M059J (cell line): ENCODE measurements at places on chromosomes 6 and 20.

- DNase-seq = no peak
These were observed 173.1 kb downstream of the CLVS2 start for GRCh38 chr6:123168892-123169773.

DNA sequence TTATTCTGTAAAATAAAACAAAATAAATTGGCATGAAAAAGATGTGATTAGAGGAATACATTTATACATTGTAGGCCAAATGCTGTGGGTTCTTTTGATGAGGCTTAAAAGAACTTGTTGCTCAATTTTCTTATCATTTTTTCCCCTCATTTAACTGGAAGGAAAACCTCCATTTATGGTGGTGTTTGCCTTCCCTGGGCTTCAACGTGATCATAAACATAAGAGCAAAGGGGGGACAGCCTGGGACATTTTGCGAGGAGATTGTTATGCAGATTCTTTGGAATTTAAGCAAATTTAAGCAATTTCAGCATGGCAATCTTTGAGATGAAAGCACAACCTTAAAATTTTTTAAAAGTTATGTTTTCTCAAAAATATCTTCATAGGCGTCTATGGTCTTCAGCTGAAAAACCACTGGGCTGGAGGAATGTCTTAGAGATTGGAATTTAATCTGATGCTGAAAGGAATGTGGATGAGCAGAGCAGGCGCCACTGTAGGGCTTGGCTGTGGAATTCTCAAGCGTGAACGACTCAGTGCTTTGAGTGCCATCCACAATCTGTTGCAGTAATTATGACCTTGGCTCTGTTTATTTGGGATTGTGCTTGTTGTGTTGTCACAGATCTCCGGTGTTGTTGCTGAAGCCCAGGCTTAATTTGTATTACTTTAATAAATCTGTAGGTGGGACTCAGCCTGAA is 149.4 kb upstream of the MLIP start:
- DNase-seq = peak; percentile 71

GRCh38 chr20:10721137-10721896 is 47.5 kb upstream of the JAG1 start:
- peak; percentile 20 for DNase-seq

DNA sequence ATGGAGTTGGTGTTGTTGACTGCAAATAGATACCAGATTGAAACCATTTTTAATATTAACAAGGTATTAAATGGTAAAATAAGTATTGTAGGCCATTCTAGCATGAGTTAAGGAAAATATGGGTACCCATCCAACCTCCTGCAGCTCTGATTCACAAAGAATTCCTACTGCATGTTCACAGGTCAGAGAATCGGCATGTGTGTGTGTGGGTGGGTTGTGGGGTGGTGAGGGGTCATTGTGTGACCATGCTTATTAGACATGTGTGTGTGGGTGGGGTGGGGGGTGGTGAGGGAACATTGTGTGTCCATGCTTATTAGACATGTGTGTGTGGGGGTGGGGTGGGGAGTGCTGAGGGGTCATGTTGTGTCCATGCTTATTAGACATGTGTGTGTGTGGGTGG is 3.2 kb downstream of the IYD start:
- no peak for DNase-seq

DNA sequence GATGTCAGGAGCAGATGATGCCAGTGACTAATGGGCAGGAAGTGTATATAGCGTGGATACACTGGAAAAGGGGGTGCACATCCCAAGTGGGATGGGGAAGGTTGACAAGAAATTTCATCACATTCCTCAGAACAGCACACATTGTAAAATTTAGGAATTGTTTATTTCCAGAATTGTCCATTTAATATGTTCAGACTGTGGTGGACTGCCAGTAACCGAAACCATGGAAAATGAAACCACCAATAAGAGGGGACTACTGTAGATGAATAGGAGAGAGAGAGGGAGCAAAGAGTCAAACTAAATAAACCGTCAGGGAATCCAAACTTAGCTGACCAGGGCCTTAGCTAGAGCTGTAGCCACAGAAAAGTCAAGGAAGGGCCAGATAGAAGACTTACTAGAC is 164.4 kb upstream of the PRDM1 start:
- no peak for DNase-seq

DNA sequence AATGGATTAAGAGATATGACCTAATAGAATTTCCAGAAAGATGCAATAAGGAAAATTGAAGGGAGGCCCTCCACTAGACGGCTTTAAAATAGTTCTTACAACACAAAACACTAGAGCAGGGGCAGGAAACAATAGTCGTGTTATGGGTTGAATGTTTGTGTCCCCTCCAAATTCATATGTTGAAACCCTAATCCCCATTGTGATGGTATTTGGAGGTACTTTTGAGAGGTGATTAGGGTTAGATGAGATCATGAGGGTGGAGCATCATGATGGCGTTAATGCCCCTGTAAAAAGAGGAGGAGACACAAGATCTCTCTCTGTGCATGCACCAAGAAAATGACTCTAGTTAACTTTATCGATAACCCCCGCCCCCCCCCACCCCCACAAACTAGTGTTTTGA is 104.0 kb upstream of the HMGN3 start:
- no peak for DNase-seq

DNA sequence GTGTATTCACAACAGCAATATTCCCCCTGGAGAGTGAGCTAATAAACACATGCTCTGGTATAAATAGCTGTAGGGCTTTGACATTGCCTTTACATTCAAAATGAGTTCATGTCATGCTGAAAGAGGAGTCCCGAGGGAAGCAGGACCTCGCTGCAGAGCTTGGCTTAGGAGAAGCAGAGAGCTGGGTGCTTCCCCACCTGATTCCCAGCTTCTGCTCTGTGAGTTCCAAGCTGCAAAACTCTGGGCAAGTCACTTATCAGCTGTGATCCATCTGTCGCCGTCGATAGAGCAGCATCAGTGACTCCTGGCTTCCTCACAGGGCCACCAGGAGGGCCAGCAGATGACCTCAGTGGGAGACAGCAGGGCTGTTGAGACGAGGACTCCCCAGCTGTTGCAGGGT is 241.8 kb downstream of the ANKRD60 start:
- no peak for DNase-seq

DNA sequence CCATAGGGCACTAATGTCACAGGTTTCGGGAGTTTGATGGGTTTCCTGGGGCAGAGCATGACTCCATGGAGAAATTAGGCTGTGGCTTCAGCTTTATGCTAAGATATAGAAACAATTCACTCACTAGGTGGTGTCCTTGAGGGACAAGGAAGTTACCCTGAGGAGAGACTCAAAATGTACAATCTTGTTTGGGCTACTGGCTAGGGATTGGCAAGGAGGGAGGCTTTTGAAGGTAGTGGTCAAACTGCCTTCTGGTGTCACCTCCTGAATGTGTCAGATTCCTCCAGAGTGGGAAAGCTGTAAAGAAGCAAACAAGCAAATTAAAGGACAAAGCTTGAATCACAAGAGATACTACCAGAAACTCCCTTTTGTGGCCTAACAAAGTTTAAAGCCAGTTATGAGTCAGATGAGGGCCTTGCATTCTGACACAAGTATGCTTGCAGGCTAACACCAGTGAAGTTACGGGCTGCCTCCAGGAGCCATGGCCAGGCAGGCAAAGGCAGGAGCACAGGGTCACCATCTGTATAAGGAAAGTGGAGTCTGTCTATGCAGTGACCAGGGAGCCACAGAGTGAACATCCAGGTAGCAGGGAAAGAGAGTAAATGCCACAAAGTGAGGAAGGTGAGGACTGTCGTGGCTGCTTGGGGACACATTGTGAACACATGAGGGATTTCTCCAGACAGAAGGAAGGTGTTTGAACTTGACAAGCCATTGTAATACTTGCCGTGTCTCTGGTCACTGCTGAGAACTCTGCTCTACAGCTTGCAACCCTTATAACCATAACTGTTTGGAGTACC is 107.7 kb upstream of the DTNBP1 start:
- peak; percentile 49 for DNase-seq

GRCh38 chr20:2285193-2285592 is 10.6 kb upstream of the TGM3 start:
- no peak for DNase-seq
